ENCODE measurements at places on chromosomes 4 and X.

- no peak for DNase-seq
These were observed 367.4 kb downstream of the UNC5C start for GRCh38 chr4:95181243-95181995.

GRCh38 chr4:163966612-163967011 is 472.1 kb downstream of the TMA16 start:
- no peak for DNase-seq

DNA sequence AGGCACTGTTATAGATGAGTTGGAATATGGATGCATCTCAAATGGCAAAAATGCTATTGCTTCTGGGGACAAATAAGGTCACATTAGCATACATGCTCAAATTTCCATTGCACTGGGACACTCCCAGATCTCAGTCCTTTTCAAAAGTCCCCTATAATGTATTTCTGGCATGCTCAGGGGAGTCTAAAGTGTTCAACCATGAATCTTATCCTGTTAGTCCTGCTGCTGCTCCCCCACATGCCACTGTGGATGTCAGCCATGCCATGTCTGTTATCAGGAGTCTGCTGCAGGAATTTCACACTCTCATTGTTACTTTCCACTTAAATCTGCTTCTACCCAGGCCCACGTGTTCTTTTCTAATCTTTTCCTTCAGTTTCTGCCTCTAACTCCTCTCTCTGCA is 1000.6 kb downstream of the CCSER1 start:
- no peak for DNase-seq

DNA sequence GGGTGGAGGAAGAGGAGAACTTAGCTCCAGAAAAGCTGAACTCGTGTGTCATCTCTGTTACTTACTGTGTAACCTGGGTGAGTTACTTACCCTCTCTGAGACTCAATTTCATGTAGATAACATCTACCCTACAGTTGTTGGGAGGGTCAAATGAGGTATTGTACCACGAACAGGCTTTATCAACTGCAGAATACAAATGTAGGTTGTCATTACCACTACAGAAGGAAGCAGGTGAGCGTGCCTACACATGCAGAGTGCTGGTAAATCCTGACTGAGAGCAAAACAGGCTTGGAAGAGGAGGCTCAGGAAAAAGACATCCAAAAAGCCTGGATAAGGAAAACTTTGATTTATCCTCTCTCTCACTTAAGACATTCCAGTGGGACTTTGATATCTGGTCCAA is 7.2 kb downstream of the PIGA start:
- DNase-seq = no peak

DNA sequence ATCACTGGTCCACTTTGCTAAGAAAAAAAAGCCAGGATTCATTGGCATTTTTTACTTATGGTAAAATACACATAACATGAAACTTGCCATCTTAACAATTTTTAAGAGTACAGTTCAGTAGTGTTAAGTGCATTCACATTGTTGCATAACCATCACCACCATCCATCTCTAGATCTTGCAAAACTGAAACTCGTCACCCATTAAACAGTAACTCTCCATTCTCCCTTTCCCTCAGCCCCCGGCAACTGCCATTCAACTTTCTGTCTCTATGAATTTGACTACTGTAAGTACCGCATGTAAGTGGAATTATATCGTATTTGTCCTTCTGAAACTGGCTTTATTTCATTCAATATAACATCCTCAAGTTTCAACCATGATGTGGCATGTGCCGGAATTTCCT is 56.3 kb upstream of the LNX1 start:
- DNase-seq = no peak

GRCh38 chr4:141905751-141906150 is 269.4 kb downstream of the IL15 start:
- no peak for DNase-seq

GRCh38 chr4:25896776-25897539 is 17.1 kb upstream of the SMIM20 start:
- no peak for DNase-seq

Measured in GM20000 (cell line).